Activated CD4-positive, CD25-positive, alpha-beta regulatory T cell (primary cell): ENCODE measurements at places on chromosomes 4 and X.

DNA sequence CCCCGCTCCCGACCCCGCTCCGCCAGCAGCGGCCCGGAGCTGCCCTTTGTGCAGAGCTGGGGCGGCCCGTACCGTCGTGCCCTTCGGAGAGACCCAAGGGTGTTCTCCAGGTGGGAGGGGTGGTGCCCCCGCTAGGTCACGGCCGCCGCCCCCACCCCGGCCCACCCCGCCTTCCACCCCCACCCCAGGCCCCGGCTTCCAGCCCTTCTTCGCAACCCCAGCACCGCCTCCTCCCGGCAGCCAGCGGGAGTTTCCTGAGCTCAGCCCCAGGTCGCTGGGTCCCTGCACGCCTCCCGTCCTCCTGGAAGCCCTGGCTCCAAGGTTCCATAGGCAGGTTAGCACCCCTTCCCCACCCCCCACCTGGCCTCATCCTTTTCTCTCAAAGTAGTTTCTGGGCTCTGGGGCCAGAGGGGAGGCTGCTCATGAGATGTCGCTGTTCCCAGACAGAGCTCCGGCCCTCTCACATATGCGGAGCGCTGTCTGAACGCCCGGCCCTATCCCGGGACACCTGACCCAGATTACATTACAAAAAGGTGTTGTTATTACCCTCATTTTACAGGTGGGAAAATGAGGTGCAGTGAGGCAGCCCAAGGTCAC, 25.2 kb upstream of the FGFR3 start:
- DNase-seq = no peak

DNA sequence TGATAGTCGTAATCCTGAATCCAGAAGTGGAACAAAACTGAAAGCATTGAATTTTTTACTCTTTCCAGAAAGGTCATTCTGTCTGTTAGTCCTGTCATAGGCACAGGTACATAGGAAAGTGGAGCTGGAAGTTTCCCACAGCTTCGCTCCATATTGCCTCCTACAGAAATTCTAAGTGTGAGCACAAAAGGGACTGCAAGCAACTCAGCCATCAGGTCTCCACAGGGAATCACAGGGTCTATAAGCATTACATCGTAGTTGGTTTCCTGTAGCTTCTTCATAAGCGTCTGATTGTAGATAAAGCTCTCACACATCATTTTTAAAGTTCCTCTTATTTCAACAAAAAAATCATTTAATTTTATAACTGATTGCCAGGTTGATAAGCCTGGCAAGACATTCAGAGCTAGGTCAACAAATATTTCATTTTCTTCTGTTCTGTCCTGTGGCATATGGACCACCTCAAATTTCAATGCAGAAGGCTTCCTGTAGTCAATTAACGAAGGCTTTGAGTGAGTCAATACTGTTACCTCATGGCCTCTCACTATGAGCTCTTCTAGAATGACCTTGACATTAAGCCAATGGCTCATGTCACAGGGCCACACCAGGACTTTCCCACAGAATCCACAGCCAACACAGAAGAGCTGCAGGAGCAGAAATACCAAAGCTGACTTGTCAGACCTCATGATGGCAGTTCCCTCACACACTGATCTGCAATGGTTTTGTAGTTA, at the start of gene UGT2A3:
UGT2A3 (minus strand) TSS at position 727 of the 728 bp plus-strand sequence; CDS start at position 683, 44 bp downstream.
- no peak for DNase-seq

DNA sequence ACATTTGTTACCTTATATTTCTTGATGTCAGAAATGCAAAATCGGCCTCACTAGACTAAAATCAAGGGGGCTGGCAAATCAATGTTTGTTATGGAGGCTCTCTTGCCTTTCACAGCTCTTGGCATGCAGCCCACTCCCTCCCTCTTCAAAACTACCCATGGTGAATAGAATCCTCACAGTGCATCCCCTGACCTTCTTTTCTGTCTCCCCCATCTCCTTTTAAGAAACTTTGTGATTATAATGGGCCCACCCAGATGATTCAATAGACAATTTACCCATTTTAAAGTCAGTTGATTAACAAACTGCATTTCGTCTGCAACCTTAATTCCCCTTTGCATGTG, 184.0 kb downstream of the PCDH7 start:
- DNase-seq = no peak

GRCh38 chr4:39124885-39125599, 57.3 kb upstream of the WDR19 start:
- DNase-seq = no peak

DNA sequence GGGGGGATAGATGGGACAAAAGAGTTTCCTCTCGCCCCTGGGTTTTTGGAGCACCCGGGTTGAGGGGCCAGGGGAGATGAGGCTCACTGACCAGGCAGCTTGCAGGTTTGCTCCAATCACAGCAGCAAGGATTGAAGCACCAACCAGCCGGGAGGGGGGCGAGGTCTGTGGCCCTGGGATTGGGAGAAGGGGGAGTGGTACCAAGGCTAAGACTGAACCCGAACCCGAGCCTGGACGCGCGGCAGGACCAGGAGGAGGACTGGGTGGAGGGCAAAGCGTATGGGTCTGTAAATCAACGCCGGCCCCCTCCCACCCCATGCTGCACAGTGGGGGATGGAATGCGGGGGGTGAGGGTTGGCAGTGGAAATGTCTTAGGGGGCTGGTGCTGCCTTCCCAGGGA, 3.5 kb downstream of the SOX3 start:
- DNase-seq = no peak

- DNase-seq = no peak
These were observed 2.7 kb downstream of the SMAD1 start for GRCh38 chr4:145484225-145484846.

DNA sequence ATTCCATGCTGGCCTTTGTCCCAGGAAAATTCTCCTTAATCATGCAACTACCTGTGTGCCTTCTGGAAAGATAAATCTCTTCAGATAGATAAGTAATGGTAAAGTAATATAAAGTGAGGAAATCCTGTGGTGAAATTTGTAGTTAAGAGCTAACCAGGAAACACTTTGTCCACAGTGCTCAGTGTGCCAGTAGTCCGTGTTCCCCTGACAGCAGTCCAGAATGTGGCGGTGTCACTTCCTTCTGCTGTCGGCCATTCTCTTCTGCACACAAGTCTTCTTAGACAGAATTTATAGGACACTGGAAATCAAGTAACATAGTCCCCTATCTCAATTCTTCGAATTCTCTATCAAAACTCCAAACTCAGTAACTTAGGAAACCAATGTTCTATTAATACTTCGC, 5.7 kb upstream of the CXXC4 start:
- no peak for DNase-seq
